ENCODE measurements at places on chromosomes 16 and 17. TPM values are rescaled to one million over a fixed set of nuclear protein-coding genes. Genes with fewer than 3 reads are reported as not detected.

NOG gene
- 4.5 TPM for total RNA-seq

MAPK7 gene
- total RNA-seq: 16.0 TPM

HYDIN gene
- total RNA-seq: not detected

KRT39 gene
- total RNA-seq: not detected

KCTD19 gene
- 3.0 TPM for total RNA-seq

CCDC78 gene
- 6.5 TPM for total RNA-seq

TP53TG3F gene
- not detected for total RNA-seq

MBTPS1 gene
- total RNA-seq: 29.6 TPM

Measured in activated naive CD8-positive, alpha-beta T cell treated with anti-CD3 and anti-CD28 coated beads for 36 hours (primary cell).